ENCODE measurements at places on chromosomes 4 and X. TPM values are rescaled to one million over a fixed set of nuclear protein-coding genes. Genes with fewer than 3 reads are reported as not detected.

The TRIM75 gene
- not detected for total RNA-seq

The RHOH gene
- total RNA-seq: not detected

The FAAH2 gene
- not detected for total RNA-seq

The MEPE gene
- total RNA-seq: not detected

The STAP1 gene
- total RNA-seq: not detected

The REELD1 gene
- not detected for total RNA-seq

The RTL5 gene
- total RNA-seq: 1.2 TPM

The GJB1 gene
- total RNA-seq: not detected

The CYLC1 gene
- total RNA-seq: not detected

The ACTRT1 gene
- not detected for total RNA-seq

The CFAP299 gene
- total RNA-seq: not detected

The DCAF8L2 gene
- total RNA-seq: not detected

The HTRA3 gene
- total RNA-seq: 7.8 TPM

The BST1 gene
- 21.2 TPM for total RNA-seq
